ENCODE measurements at places on chromosomes 5 and 9.
A peak's percentile ranks its signal among the peaks of the same experiment; 100 is the strongest.

DNA sequence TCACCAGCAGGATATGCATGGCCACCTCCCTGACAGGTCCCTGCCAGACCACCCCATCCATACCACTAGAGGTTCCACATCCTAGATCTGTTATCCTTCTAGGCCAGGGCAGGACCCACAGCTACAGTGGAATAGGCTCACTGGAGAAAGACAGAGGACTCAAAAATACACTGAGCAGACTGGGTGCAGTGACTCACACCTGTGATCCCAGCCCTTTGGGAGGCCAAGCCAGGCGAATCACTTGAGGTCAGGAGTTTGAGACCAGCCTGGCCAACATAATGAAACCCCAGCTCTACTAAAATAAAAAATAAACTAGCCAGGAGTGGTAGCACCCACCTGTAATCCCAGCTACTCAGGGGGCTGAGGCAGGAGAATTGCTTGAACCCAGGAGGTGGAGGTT is 56.5 kb upstream of the TESK1 start:
- no peak for DNase-seq

DNA sequence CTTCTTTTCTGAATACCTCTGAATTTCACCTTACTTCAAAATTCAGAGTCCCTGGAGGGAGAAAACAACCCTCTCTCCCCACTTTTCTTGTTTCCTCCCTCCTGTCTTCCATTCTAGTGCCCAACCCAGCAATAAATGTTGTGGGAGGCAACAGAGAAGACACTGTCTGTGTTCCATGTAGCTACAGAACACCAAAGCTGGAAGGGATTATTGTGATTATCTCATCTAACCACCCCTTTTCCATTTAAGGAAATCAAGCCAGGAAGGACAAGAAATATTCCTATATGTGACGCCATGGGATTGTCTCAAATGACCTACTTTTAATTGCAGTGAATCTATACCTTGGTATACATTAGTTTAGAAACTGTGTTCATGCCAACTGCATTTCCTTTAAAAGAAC is 476.6 kb upstream of the TNC start:
- DNase-seq, result no peak

- no peak for DNase-seq
Measured at GRCh38 chr9:70060148-70060882, 16.7 kb downstream of the MAMDC2 start.

GRCh38 chr9:133581513-133582343 is 27.5 kb downstream of the FAM163B start:
- DNase-seq, result no peak

DNA sequence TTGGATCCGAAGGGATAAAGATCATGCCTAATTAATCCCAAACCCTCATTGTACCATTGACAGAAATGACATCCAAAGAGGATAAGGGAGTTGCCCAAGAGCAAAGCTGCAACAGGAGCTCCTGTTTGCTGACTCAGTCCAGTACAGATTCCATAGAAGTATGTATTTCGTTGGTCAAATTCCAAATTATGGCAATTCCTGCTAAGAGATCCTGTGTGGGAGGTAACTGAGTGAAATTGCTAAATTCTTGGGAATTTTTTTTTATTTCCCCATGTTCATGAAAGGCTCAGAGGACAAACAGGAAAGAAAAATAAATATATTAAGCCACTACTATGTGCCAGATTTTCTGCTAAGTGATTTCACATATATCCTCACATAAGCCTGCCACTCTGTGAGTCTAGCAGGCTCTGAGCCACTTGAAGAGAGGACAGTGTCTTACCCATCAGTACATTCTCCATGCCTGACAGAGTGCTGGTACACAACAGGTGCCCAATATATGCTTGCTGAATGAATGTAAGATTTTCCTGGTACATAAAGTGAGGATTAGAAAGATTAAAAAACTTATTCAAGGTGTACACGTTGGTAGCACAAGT is 132.7 kb downstream of the GLIS3 start:
- no peak for DNase-seq

- no peak for DNase-seq
Measured at GRCh38 chr9:123784518-123784917, 145.4 kb downstream of the DENND1A start.

- DNase-seq, result no peak
Measured at GRCh38 chr5:62149879-62150278, 156.1 kb upstream of the KIF2A start.

DNA sequence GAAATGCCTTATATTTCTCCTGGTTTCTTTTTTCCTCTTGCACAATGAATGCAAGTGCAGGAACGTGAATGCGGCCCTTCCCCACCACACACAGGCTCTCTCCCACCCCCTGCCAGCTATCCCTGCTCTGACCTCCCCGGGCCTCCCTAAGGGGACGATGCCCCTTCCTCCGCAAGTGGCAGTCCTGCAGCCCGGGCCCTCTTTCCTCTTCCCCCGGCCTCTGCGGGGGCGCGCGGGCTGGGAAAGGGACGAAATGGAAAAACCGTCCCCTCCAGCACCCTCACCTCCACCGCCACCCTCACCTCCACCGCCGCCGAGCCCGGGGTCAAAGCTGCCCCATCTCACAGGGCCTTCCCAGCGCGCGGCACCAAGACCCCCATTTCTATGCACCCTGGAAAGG is 44.7 kb downstream of the GAS1 start:
- no peak for DNase-seq

DNA sequence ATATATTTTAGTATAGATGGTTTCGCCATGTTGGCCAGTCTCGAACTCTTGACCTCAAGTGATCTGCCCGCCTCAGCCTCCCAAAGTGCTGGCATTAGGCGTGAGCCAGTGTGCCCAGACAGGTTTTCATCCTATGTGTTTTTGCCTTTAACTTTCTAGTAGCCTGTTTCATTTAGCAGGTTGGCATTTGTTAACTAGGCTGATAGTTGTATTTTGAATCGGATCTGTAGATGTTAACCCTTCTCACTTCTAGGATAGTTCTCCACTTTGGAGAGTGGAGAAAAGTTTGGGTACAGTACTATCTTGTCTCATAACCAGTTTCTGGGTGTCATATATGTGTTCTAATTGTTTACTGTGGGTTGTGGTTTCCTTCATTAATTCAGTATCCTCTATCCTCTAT is 7.3 kb upstream of the FGF18 start:
- no peak for DNase-seq

- DNase-seq, result no peak
Measured at GRCh38 chr5:176157656-176158055, 80.6 kb upstream of the SIMC1 start.

- DNase-seq, result no peak
Measured at GRCh38 chr5:151643388-151643787, 43.3 kb downstream of the SPARC start.

- DNase-seq, result no peak
Measured at GRCh38 chr5:124885490-124885889, 139.1 kb upstream of the ZNF608 start.

DNA sequence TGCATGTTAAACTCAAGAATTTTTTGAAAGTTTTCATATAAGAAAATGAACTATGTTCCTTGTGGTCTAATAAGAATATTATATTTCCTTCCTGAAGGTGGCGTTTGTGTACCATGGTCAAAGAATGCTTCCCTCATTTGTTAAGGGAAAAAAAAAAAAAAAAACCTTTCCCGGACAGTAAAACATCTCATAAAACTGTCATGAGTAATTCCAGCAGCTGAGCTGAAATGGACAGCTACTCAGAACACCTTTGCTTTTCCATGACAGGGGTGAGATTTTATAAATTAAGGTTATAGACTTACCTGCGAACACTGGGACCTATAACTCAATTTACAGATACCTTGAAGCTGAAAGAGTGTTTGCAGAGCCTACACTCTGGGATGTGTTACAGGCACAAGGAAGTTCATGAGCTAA is 113.2 kb upstream of the RANBP3L start:
- DNase-seq, result no peak

- DNase-seq, result no peak
Measured at GRCh38 chr9:76818271-76818670, 54.0 kb downstream of the PCA3 start.

- DNase-seq, result no peak
Measured at GRCh38 chr9:33329117-33329563, 38.8 kb downstream of the NFX1 start.

GRCh38 chr5:32331217-32331934 is 18.6 kb upstream of the MTMR12 start:
- no peak for DNase-seq

DNA sequence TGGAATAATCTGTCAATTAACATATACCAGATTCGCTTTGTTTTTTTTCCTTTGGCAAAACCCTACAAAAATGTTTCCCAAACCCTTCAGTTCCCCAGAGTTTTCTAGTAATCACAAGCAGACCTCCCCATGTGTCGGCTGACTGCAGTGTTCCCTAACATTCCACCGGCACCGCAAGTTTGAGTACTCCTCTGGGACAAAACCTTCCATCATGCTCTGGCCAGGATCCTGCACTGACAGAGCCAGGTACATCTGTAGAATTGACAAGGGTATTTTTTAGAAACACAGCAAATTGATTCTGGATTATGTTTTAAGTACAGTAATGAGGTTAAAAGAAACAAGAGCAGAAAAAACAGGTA is 174.7 kb downstream of the GAS1 start:
- no peak for DNase-seq

DNA sequence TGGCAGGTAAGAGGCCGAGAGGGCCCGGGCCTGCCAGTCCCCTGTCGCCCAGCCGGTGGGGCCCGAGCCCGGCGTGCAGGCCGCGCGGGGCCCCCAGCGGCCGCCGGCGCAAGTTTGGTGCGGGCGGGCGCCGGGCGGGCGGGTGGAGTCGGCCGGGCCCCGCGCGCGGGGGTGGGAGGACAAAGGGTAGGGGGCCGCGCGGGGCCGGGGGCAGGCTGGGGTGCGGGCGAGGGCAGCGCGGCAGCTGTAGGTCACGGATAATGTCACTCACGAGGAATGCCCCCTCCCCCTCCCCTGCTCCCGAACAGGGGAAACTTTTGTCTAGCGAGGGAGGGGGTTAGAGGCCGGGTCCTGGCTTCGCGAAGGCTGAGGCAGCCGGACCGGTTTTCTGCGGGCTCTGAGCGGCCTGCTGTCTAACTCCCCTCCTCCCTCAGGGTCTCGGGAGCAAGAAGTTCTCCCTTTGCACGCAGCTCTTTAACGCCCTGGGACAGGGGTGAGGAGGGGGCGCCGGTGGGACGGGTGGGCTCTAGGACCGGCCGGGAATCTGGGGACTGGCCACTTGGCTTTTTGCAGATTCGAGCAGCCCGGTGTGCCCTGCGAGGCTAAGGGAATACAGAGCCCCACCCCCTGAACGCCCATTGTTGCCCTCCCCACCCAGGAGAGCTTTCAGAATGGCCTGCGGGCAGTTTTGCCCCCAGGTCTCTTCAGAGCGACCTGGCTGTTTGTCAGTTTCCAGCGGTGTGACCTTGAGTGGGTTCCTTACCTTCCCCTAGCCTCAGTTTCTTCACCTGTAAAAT is 21.3 kb upstream of the NDST1 start:
- peak; percentile 66 for DNase-seq

- no peak for DNase-seq
Measured at GRCh38 chr9:15843316-15843715, 290.5 kb downstream of the CCDC171 start.

DNA sequence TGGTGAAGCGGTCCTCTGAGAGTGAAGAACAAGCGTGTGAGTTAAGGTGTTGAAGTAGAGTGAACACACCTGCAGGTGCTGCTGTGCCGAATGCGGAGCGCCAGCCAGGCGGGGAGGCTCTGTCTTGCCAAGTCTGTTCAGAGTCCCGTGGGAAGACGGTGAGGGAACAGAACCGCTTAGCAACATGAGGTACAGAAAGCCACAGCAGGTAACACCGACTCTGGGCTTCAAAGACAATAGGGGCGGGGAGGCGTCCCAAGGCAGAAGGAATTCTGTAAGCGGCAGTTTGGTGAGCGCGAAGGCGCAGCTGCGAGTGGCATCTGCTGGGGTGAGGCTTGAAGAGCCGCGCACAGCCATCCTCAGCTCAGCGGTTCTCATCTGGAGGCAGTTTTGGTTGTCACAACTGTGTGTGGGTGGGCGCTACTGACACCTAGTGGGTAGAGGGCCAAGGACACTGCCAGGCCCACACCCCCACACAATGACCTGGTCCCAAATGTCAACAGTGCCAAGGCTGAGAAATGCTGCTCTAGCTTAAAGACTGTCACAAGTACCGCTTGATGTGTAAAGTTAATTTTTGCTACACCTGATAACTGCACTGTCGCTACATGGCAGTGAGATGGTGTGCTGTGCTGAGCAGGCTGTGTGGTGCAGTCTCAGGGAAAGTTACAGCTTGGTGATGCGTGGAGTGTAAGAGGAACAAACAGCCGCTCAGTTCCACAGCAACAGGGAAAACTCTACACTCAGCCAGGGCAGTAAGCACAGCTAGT is 67.4 kb upstream of the TBC1D9B start:
- peak; percentile 15 for DNase-seq

- DNase-seq, result no peak
Measured at GRCh38 chr5:6734781-6735180, 21.5 kb downstream of the TENT4A start.

DNA sequence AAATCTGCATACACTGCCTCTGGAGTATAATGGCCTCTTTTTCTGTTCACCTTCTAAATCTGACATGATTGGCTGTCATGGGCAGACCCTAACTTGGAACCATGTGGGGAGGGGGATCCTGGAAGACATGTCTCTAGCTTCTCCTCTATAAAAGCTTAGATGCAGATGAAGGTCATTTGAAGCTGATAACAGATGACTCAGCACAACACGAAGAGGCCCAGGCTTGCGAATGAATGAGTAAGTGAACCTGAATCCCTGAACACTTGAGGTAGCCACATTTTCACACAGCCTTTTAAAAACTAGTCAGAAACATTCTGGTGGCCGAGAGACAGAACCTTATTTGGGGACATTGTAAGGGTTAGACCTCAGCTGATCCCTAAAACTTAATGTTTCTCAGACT is 282.6 kb downstream of the ELAVL2 start:
- DNase-seq, result no peak

GRCh38 chr5:82584631-82585030 is 306.5 kb upstream of the RPS23 start:
- no peak for DNase-seq

GRCh38 chr5:76617229-76617628 is 6.0 kb downstream of the F2RL2 start:
- DNase-seq, result no peak
